ENCODE measurements at places on chromosomes 11 and 22.
A peak's percentile ranks its signal among the peaks of the same experiment; 100 is the strongest.

DNA sequence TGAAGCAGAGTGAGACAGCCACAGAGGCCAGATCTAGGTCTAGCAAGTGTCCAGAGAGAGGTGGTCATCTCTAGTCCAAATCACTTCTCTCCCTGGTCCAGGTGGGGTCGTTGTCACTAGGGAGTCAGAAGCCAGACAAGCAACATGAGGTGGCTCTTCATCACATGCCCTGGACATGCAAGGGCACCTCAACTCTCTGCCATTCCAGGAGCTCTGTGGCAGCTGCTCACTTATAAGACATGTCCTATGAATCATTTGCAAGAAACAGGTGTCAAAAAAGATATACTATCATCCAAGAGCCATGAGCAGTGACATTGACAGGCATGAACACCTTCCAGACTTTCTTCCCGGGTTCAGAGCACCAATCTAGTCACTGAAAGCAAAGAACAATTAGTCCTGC lies 130.8 kb downstream of the GALNT18 start:
- no peak for DNase-seq

- peak; percentile 76 for DNase-seq
These were observed 65.2 kb upstream of the CECR2 start for GRCh38 chr22:17303840-17304779.

DNA sequence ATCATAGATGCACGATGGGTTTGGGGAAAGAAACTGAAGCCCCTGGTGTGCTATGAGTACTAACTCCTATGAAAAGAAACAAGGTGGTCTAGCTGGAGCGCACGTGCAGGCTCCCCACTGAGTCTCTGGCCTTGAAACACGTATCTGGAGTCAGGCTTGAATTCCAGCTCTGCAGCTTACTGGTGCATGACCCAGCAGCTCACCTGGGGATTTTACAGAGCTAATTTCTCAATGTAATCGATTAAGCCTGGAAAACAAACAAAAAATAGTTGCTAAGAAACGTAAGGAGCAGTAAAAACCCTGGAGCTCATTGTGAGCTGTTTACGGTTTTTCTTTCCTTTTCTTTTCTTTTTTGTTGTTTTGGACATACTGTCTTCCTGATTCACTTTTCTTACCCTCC lies 12.3 kb downstream of the KCNJ1 start:
- DNase-seq: no peak

DNA sequence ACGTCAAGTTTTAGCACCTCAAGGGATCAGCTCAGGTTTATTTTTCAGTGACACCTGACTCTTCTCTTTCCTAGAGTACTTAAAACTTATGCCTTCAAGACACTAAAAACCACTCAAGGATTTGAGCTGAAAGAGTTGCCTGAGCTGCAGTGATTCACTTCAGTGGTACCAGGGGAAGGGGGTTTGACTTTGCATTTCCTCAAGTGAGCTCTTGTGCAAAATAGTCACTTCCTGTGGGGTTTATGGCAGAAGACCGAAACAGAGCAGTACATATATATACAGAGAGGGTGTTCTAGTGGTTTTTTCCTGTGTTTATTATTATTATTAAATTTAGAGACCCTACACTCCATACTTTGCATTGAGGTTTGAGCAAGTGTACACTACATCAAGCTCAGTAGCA lies 60.7 kb downstream of the DBX1 start:
- DNase-seq: no peak

GRCh38 chr11:96215110-96215782 lies 127.7 kb downstream of the MAML2 start:
- peak; percentile 35 for DNase-seq
